ENCODE measurements at places on chromosomes 11 and 22.
A peak's percentile ranks its signal among the peaks of the same experiment; 100 is the strongest.

GRCh38 chr22:18024276-18024939 is at the start of gene MICAL3:
Gene MICAL3, minus strand, starts transcription at chr22:18024561. Its CDS starts 117,749 bp downstream, at chr22:17906812.
- DNase-seq = peak; percentile 77

DNA sequence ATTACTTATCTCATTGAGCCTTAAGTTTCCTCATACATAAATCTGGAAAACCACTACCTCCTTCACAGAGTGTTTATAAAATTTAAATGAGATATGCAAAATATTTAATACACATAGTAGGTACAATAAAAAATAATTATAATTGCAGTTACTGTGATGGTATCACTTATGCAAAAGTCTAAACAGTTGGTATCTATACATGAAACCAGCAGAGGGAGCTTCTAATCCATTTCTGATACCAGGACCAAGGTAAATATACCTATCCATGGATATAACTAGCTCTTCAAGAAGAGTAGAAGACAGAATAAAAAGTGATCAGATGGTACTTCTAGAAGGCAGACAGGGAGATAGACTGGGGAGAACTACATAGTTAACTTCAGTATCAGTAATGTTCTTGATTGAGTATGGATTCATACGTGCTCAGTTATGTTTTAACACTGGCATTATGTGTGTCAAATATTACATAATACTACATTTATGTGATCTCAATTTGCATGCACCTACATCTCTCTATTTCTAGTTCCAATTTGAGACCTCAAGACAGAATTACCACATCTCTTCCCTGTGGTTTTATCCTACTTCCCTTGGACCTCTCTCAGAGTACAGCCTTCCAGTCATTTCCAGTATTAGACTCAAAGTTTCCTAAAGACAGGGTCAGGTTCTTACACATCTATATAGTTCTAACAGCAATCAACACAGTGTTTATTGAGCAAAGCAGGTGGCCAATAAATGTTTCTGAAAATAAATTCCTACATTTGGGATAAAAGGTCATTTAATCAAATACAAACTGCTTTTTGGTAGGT is 13.7 kb upstream of the TSG101 start:
- no peak for DNase-seq

- DNase-seq = no peak
Measured at GRCh38 chr22:48362721-48363404, 1464.8 kb downstream of the BRD1 start.

DNA sequence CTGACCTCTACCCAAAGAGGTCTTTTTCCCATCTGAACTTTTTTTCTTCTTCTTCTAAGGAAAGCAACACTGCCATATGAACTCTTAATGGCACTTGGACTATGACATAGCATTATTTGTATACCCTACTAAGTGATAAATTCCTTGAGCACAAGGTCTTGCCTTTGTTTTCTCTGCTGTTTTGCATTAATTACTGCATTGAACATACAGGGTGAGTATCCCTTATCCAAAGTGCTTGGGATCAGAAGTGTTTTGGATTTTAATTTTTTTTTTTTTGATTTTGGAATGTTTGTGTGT is 48.8 kb downstream of the BID start:
- DNase-seq = no peak

GRCh38 chr11:116509551-116509950 is 263.2 kb downstream of the BUD13 start:
- no peak for DNase-seq

DNA sequence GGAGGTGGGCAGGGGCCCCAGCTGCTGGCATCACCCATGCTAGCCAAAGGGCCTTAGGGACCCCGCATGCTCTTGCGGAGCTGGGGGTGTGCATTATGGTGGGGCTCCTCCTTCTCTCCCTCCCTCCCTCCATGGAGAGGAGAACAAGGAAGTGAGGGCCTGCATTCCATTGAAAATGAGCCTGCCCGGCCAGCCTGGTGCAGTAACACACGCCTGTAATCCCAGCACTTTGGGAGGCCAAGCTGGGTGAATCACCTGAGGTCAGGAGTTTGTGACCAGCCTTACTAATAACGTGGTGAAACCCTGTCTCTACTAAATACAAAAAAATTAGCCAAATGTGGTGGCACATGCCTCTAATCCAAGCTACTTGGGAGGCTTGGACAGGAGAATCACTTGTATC is 22.4 kb downstream of the SNAP29 start:
- peak; percentile 48 for DNase-seq

DNA sequence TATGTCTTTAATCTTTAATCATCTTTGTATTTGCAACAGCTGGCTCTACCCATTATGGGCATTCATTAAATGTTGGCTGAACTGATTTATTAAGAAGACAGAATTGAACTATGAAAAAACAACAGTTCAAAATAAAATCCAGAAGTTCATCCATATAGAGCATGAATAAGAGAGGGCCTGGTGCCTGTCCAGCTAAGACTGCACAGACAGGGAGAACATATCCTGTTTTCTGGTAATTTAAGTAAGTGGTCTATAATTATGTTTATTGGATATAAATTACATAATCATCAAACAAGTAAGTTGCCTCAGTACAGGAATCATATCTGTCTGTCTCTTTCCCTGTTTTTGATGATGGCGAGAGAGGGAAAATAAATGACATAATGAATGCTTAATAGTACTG is 137.2 kb downstream of the RBFOX2 start:
- no peak for DNase-seq

DNA sequence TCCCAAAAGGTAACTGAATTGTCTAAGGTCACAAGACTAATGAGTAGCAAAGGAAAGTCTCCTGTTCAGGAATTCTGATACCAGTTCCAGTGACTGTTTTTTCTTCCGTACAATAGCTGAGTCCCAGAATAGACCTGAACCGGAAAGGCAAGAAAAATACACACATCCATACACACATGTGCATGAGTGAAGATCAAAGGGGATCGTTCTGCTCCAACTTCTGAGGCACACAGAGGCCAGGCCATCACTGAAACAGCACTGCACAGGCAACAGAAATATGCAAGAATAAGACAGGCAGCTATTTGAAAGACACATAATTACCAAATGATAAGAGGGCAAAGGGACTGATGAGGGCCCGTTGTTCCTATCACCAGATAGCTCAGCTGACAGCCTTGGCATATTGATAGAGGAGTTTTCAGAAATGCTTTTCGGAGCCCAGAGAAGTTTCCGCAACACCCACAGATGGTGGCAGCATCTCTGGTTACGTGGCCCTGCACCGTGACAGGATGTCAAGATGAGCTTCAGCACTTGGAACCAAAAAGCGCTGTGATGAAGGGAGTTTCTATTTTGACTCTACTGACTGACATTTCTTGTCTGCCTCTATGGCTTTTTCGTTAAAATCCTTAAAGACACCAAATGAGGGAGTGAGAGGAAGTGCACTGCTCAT is 280.6 kb downstream of the LARGE1 start:
- no peak for DNase-seq

GRCh38 chr22:43168471-43169309 is 17.3 kb downstream of the TSPO start:
- no peak for DNase-seq

DNA sequence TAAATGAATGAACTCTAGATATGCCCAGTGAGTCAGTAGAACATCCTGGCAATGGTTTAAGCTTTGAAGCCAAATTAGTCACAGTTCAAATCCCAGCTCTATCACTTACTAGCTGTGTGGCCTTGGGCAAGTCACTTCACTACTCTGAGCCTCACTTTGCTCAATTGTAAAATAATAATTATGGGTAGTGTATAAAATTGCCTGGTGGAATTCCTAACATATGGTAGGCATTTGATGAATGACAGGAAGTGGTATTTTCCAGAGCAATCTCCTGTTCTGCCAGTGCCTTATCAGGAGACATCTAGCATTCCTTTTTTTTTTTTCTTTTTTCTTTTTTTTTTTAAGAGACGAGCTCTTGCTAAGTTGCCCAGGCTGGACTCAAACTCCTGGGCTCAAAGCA is 13.0 kb downstream of the SCN4B start:
- no peak for DNase-seq

- peak; percentile 74 for DNase-seq
Measured at GRCh38 chr11:112292785-112293407, 32.2 kb upstream of the PLET1 start.

DNA sequence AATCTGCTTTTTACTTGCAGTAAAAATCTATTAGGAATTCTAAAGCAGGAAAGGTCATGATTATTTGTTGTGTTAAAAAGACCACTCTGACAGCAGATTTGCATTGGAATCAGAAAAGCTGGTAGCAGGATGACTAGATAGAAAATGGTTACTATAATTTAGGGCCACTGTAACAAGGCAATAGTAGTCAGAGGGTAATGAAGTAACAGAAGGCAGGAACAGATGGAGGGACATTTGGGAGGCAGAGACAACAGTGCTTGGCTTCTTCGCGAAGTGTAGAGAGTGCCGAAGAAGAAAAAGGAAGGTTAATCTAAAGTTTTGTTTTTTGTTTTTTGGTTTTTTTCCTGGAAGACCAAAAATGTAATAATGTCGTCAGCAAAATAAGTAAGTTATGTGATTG is 129.8 kb upstream of the SLC5A12 start:
- DNase-seq = no peak

GRCh38 chr11:4467811-4468606 is 14.4 kb upstream of the OR52K1 start:
- no peak for DNase-seq

DNA sequence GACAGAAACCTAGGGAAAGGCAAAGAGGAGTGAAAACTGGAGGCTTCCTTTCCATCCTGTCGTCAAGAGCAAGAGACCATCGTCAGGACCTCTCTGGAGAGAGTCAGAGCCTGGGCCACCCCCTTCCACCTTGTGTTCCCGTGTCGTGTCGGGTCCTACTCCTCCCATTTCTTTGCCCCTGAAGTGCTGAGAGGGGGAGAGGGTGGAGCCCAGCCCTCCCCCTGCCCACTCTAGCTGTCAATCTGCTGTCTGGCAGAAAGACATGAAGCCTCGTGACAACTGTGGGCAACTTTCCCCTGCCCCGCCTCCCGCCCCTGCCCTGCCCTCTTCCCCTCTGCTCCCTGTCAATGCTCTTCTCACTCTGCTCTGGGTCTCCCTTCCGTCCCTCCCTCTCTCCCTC is 20.6 kb downstream of the ANKK1 start:
- DNase-seq = no peak

- DNase-seq = peak; percentile 83
Measured at GRCh38 chr11:7612661-7613393, 60.5 kb downstream of the CYB5R2 start.

- no peak for DNase-seq
Measured at GRCh38 chr11:104625246-104625645, 273.0 kb downstream of the CASP12 start.

- peak; percentile 74 for DNase-seq
Measured at GRCh38 chr11:45180848-45181192, 34.4 kb downstream of the PRDM11 start.

DNA sequence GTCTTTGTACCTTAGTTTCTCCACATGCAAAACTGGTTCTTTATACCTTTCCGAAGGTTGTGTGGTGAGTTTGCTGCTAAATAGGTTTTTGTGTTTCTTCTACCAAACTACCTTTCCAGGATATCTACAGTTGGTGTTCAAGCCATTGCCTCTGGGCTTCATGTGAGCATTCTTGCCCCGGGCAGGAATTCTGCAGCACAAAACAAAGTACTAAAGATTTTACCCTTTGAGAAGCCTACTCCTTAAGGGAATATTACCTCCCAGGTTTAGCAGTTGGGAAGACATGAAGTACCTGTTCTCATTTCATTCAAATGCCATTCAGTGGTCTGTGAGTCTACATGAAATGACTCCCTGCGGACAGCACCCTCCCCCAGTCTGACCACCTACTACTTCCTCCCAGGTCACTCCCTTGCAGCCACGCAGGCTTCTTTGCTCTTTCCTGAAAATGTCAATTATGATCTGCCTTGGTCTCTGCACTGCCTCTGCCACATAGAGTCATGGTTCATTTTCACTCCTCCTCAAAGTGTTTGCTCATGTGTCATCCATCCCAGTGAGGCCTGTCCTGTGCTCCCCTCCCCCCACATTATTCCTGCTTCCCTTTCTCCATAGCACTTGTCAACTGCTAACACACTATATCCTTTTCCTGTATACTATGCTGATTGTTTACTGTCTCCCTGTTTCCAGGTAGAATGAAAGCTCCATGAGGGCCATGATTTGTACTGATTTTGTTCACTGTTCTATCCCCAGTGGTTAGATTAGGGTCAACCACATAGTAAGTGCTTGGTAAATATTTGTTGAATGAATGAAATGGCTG is 36.9 kb downstream of the PACS1 start:
- DNase-seq = no peak

GRCh38 chr11:92384358-92384757 is 159.7 kb downstream of the FAT3 start:
- no peak for DNase-seq

DNA sequence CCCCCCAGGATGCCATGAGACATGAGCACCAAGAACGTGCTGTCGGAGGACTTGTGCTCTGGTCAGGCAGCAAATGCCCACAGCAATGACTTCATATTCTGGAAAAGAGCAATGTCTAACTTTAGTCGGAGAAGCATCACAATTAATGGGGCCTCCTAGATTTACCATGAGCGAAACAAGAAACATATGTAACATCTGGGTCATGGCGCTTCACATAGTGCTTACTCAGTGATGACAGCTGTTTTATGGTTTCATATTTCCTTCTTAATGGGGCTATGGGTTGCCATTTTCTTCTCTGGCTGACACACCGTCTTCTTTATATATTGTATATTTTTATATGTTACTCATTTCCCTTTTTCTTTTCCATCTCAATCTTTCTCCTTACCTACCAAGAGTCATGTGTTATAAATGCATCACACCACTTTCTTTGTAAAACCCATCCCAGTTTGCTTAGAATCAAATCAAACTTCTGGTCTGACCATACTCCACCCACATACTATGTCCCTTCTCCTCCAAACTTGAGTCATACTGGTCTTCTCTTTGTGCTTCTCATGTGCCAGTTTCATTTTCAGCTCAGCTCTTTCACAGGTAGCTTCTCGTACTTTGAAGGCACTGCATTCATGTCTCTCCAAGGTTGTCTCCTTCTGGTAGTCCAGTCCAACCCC is 9.4 kb upstream of the CASP12 start:
- no peak for DNase-seq

DNA sequence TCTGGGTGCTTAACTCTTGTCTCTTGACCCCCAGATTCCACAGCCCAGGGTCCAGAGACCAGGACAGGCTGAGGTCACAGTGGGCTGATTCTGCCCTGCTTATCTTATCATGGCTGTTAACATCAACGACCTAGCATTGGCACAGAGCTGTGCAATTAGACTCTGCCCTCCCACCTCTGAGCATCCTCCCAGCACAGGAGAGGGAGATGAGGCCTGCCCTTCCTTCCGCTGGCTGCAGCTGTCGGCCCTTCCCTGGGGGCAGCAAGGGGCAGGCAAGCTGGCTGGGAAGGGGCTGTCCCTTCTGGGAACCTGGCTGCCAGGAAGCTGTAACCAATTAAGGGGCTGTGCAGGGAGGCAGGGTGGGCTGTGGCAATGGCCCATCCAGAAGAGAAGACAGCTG is 22.5 kb downstream of the LRRC10B start:
- DNase-seq = no peak

Data from Caki2 (cell line).